ENCODE measurements at places on chromosomes 3 and 15. TPM values are rescaled to one million over a fixed set of nuclear protein-coding genes. Genes with fewer than 3 reads are reported as not detected.
A peak's percentile ranks its signal among the peaks of the same experiment; 100 is the strongest.

DNA sequence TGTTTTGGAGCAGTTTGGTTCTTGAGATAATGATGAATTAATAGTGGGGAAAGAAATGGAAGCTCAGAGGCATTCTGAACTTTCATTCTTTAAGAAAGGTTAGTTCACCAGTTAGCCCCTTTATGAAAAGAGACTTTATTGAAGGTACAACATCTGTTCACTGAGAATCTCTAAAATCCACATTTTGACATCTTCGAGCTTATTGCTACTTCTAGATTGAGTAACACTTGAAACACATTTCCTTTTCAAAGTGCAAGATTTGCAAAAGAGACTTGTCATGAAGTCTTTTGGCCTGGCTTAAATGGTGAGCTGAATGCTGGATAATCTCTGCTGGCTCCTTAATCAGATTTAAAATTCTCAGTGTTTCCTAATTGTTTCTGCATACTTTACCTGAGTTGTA lies 42.3 kb downstream of the RAB8B start:
- no peak for DNase-seq

DNA sequence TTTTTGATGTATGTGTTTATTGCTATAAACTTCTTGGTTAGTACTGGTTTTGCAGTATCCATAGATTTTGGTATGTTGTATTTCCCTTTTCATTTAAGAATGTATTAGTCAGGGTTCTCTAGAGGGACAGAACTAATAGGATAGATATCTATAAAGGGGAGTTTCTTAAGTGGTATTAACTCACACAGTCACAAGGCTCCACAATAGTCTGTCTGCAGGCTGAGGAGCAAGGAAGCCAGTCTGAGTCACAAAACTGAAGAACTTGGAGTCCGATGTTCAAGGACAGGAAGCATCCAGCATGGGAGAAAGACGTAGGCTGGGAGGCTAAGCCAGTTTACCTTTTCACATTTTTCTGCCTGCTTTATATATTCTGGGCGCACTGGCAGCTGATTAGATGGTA lies 8.4 kb downstream of the ARL6 start:
- DNase-seq, result no peak

PLCH1 gene
- 4.5 TPM for total RNA-seq

DNA sequence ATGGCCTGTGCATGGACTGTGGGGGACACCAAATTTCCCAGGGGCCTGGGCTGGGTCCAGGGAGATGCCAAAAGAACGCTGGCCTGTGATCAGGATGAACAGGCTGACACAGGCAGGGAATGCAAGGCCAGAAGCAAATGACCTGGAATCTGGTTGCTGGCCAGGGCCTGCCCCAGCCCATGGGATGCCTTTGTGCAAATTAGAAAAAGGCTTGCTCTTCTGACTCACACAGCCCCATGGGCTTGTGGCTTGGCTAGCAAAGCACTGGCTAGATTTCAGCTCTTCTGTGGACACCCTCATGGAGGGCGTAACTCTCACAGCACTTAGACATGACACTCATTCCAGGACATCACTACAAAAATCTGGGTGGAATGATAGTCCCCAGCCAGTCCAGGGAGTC lies 356.0 kb downstream of the SHQ1 start:
- peak; percentile 82 for DNase-seq

DNA sequence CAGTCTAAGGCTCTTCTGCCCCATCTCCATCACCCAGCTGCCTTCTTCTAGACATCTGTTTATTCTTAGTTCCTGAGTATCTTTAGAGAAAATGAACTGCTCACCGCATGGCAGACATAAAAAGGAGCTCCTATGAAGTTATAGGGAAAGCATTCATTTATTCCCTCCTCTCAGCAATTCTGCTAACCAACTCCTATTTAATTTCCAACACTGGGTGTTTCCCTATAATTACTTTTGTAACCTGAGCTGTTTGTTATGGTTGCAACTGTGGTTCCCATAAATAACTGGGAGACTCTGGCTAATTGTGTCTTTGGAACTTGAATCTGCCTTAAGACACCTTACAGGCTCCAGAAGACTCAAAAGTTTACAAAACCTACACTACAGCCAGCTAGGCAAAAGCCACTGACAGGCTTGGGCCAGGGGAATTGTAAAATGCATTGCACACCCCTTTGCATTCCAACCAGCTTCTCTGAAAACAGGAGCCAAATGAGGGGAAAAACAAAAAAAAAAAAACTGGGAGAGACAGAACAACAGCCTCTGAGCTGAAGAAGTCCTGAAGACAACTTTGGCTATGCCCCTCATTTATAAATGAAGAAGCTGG lies 231.5 kb upstream of the FEZF2 start:
- no peak for DNase-seq

CPEB1 gene
- total RNA-seq, result 27.1 TPM

All from sciatic nerve (tissue), 2 donors.